Fibroblast of villous mesenchyme (primary cell): ENCODE measurements at places on chromosomes 16 and 17. TPM values are rescaled to one million over a fixed set of nuclear protein-coding genes. Genes with fewer than 3 reads are reported as not detected.
A peak's percentile ranks its signal among the peaks of the same experiment; 100 is the strongest.

GRCh38 chr17:29571883-29572681, 3.6 kb downstream of the TP53I13 start:
- no peak for DNase-seq

DNA sequence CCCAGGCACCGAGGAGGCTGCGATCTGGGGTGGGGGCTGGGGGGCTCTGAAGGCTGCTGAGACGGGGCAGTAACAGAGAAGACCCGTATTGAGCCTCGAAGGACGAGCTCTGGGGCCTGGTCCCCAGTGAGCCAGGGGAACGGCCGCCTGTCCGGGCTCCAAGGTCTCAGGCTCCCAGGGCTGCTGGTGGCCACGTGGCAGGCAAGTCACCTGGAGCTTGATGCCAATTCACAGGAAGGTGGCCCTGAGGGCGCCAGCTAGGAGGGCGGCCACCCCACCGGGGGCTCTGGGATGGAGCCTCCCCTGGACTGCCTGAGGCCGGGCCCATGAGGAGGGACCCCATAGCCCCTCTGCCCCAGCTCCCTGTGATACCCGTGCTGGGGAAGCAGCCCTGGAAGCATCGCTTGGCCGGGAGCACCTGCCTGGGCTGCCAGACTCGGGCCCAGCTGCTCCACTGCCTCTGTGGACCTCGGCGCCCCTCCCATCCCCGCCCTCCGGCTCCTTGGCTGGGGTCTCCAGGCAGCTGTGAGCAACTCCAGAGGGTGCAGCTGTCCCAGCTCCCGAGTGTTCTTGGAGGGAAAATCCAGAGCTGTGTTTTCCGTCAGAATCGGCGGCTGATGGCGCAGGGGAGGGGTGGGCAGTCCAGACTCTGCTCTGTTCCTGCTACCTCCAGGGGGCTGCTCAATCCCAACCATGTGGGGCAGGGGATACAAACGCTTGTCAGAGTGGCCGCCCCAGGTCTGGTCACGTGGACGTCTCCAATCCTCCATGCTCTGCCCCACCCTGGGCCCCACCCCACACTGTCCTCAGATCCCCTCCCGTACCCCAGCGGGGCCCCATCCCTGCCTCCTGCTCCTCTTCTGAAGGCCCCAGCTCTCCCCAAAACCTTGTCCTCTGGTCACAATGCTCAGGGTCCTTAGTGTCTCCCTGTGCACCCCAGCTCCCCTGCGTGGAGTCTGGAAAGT, 67.2 kb upstream of the GNG13 start:
- no peak for DNase-seq

Gene BRICD5
- total RNA-seq, result 1.6 and 1.7 TPM in 2 replicates

GRCh38 chr16:86403541-86404163, 106.7 kb upstream of the FOXF1 start:
- peak; percentile 33 for DNase-seq

Gene NGFR
- under 0.01 TPM in 2 replicates for total RNA-seq

- no peak for DNase-seq
Observed at GRCh38 chr16:62177351-62178203, 141.3 kb upstream of the CDH8 start.

Gene SPATA22
- total RNA-seq, result 1.3 and 3.5 TPM in 2 replicates

DNA sequence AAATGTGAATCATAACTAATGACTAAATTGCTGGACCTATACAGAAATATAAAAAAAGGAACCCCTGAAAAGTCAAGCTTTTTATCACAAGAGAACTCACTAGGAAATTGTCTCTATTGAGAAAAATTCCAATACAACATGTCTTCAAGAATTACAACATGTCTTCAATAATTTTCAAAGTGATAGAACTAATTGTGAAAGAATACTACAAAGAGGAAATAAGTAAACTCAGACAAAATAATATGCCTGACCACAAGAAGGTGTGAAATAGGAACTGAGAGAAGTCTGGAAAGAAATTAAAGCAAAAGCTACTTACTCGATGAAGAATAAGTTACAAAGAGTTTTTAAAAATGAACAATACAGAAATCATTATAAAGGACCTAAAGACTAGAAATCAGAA, 29.9 kb upstream of the OR1G1 start:
- no peak for DNase-seq

- DNase-seq, result no peak
Observed at GRCh38 chr17:34723875-34724274, 144.5 kb downstream of the TMEM132E start.

DNA sequence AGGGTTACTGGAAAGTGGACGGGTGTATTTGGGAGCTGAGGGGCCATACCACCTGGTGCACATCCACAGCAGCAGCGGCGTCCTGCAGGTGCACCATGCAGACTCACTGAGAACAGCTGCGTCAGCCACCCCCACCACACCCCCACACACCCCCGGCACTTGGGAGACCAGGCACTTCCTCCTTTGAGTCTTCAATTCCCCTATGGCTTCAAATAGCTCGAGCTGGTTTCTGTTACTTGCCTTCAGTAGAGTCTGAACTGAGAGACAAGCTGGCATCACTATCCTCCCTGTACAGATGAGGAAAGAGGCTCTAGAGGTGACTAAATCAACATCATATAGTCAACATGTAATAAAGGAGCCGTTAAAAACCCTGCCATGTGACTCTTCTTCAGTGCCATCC, 15.4 kb downstream of the CUEDC1 start:
- no peak for DNase-seq

DNA sequence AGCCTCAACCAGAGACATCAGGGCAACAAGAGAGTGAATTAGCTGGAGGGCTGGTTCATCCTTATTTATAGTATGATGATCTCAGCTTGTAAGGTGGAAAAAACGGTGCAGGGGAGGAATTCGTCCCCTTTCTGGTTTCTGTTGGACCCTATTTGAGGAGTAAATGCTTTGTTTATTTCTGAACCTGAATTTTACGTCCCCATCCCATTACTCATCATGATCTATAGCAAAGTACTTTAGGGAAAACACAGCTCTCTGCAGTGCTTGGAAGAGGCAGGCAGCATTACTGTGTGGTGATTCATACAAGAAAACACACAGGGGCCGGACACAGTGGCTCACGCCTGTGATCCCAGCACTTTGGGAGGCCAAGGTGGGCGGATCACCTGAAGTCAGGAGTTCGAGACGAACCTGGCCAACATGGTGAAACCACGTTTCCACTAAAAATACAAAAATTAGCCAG, 8.0 kb upstream of the VAT1L start:
- DNase-seq, result peak; percentile 91

DNA sequence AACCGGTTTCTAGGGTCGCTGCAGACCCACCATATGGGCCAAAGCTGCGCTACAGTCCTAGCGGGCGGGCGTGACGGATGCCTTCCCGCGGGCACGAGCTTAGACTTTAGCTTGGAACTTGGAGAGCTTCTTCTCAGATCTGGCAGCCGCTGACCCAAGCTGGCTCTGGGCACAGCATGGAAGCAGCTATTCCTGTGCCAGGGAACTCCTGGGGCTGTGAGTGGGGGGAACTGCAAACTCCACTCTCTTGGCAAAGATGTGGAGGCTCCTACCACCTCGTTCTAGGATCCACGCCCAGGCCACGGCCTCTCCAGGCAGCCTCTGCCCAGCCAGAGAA, 8.8 kb downstream of the FAAP100 start:
- no peak for DNase-seq

Gene PITPNM3
- total RNA-seq, result under 0.01 and 0.64 TPM in 2 replicates

Gene PMP22
- total RNA-seq, result 23.2 and 38.0 TPM in 2 replicates

- DNase-seq, result no peak
Observed at GRCh38 chr17:19415311-19415710, 4.3 kb downstream of the RNF112 start.

DNA sequence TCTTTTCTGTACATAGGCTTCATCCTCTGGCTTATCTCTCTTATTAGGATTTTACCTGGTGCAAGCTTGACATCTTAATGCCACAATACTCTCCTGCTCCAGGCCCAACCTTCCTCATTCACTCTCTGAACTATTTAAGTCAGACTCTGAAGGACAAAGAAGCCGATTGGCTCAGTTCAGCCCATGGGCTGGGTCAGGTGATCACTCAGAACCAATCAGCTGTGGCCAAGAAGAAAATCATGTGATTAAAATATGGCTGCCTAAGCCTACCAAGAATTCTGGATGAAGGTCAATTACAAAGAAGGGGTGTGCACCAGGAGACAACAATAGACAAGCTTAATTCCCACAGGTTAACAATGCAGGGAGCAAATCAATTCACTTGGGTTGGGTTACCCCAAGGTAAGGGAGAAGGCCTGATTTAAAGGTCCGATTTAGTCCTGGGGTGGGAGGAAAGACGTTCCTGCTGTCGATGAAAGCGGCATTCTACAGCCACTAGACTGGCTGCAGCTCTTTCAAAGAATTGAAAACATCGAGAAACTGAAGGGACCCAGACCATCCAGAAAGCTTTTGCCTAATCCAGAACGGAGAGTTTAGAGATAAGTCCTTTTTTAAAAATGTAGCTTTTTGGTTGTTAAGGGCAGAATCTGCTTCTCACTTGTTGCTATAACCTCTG, 42.9 kb upstream of the NFAT5 start:
- peak; percentile 7 for DNase-seq

- no peak for DNase-seq
Observed at GRCh38 chr17:43620581-43620980, 41.1 kb downstream of the MEOX1 start.

Gene DRC7
- total RNA-seq, result not detected in 2 replicates

Gene CD300E
- not detected in 2 replicates for total RNA-seq

Gene TPSD1
- not detected in 2 replicates for total RNA-seq

GRCh38 chr16:2005646-2006045, 4.0 kb downstream of the ZNF598 start:
- DNase-seq, result no peak

DNA sequence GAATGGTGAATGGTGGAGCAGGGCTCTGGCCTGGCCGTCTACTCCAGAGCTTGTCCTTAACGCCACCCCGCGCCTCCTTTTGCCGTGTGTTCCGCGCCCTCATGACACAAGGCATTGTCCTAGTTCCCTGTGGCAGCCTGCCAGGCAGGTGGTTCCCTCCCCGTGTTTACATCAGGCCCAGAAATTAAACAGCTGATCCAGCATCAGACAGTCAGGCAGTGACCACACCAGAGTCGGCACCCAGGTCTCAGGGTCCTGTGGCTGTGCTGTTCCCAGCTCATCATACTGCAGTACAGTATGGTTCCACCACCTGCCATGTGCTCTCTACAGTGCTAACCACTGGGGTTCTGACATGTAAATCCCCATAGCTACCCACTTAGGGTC, 119.7 kb downstream of the RAB11FIP4 start:
- DNase-seq, result no peak

DNA sequence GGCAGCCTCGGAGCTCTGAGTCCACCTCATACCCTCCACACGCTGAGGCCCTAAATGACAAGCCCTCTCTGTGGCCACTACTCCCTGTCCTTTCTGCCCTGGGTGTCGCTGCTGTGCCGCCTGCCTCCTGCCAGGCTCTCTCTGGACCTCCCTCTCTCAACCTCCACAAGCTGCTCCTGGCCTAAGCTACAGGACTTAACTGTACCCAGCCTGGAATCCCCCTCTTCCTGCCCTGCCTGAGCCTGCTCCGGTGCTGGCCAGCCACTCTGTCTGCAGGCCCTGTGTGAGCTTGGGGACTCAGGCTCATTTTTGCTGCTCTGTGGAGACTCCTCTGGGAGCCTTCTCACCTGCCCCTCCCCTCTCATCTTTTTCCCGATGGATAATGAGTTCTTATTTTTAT, 21.5 kb downstream of the IFT140 start:
- DNase-seq, result peak; percentile 50

DNA sequence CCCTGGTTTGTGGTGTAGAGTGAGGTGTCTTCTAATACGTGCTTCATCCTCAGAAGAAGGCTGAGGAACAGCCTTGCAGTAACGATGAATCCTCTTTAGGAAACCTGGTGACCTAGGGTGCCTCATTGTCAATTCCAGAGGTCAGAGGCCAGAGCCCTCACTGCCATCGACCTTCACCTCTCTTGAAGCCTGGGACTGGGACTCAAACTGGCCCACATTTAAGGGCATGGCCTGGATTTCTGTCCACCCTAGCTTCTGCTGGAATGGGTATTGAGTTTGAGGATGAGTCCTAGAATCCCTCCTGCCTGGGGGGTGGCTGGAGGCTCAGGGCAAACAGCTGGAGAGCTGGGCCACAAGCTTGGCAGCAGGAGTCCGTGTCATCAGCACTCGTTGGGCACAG, 38.6 kb downstream of the ELAC2 start:
- DNase-seq, result no peak

Gene TMC7
- under 0.01 and 0.32 TPM in 2 replicates for total RNA-seq

GRCh38 chr17:33266116-33266515, 27.0 kb downstream of the ASIC2 start:
- DNase-seq, result peak; percentile 7

- no peak for DNase-seq
Observed at GRCh38 chr17:62808576-62808970, 459 bp upstream of the MARCHF10 start.

DNA sequence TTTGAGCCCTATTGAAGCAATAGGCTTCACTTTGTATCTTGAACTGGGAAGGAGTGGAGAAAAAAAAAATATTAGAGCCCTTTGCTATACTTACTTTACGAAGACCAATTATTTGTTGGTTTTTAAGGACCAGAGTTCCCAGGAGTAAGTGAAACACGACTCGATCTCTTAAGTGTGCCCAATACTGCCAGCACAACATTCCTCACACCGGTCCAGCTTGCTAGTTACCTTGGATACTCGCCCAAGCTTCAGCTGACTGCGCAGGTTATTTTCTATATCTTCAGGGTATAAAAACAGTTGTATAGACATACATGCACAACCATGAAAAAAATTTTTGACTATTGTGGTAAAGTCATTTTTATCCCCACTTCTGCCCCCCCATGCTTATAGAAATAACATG, 72.1 kb downstream of the RPTOR start:
- DNase-seq, result no peak

DNA sequence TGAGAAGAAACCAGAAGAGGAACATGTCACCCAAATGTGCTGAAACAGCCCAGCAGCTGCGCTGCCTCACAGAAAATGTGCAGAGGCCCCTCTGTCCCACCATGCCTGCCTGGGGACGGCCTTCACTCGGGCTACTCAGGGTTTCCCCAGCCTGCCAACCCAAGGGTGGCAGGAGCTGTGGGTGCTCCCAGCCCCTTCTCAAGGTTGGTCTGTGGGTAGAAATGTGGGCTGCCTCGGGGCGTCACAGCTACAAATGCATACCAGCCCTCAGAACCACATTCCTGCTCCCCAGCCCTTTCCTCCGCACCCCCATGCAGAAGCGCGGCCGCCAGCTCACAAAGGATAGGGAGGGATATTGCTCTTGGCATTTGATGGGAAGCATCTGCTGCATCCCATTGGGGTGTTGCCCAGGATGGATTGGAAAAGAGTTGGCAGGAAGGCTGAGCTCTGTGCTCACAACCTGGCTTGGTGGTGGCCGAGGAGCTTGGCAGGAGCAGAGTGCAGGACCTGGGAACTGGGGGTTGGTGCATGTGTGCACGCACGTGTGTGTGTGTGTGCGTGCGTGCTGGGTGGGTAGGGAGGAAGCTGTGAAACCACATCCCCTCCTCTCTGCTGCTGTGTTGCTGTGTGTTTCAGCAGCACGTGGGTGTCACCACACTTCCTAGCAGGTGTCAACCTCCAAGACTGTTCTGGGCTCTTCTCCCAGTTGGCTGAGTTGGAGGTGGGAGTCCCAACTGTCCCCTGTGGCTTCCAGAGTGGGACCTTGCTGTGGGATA, 304.4 kb downstream of the SEC14L1 start:
- DNase-seq, result peak; percentile 77

Gene KRTAP4-6
- not detected in 2 replicates for total RNA-seq

Gene MT1G
- not detected in 2 replicates for total RNA-seq

Gene ASIC2
- total RNA-seq, result not detected in 2 replicates
